Epithelial cell of esophagus (primary cell): ENCODE measurements at places on chromosomes 7 and 10.
A peak's percentile ranks its signal among the peaks of the same experiment; 100 is the strongest.

- DNase-seq, result peak; percentile 38
Measured at GRCh38 chr7:144019457-144019856, 19.3 kb downstream of the OR6B1 start.

DNA sequence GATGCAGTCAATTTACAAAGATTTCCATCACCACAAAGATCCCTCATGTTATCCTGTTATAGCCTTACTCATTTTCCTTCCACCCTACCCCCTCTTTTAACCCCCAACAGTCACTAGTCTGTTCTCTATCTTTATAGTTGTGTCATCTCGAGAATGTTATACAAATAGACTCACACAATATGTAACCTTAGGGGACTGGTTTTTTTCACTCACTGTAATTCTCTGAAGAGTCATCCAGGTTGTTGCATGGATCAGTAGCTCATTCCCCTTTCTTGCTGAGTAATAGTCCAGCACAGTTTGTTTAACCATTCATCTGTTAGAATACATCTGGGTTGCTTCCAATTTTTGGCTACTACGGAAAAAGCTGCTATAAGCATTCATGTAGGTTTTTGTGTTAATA lies 121.1 kb upstream of the PDE1C start:
- DNase-seq, result no peak

GRCh38 chr10:117421985-117422384 lies 46.7 kb upstream of the PDZD8 start:
- no peak for DNase-seq

GRCh38 chr7:123190109-123190831 lies 9.5 kb downstream of the SLC13A1 start:
- no peak for DNase-seq
